ENCODE measurements at places on chromosomes 11 and 22.

GRCh38 chr11:27963370-27963769 lies 144.6 kb downstream of the KIF18A start:
- DNase-seq: no peak

- no peak for DNase-seq
These were observed 96.2 kb upstream of the MTMR2 start for GRCh38 chr11:96019810-96020747.

- DNase-seq: no peak
These were observed 279.4 kb upstream of the PDGFD start for GRCh38 chr11:104443387-104443786.

- DNase-seq: no peak
These were observed 55.3 kb downstream of the C22orf42 start for GRCh38 chr22:32103658-32104315.

- DNase-seq: no peak
These were observed 41.0 kb upstream of the TENM4 start for GRCh38 chr11:79481795-79482194.

- DNase-seq: no peak
These were observed 52.8 kb upstream of the SLC35C1 start for GRCh38 chr11:45752106-45752505.

- DNase-seq: no peak
These were observed 74.6 kb downstream of the PIWIL3 start for GRCh38 chr22:24699876-24700275.

Measured in activated T-cell treated with anti-CD3 and anti-CD28 coated beads, Interleukin-2, amount 50 U/mL, for 72 hours (primary cell).